COR-L47 (cell line): ENCODE measurements at places on chromosomes 4 and X.

GRCh38 chrX:104863466-104863865 is 297.5 kb downstream of the IL1RAPL2 start:
- no peak for DNase-seq

DNA sequence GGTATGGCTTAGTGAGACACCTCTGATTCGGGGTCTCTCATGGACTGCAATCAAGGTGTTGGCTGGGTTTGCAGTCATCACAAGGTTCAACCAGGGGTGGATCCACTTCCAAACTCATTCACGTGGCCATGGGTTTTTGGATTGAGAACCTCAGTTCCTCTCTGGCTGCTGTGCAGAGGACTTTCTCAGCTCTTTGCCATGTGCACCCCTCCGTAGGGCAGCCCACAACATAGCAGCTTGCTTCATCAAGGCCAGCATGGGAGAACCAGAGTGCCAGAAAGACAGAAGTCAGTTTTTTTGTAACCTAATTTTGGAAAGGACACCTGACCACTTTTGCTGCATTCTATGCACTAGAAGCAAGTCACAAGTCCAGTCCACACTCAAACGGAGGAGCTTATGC is 154.9 kb downstream of the PJA1 start:
- DNase-seq = no peak

DNA sequence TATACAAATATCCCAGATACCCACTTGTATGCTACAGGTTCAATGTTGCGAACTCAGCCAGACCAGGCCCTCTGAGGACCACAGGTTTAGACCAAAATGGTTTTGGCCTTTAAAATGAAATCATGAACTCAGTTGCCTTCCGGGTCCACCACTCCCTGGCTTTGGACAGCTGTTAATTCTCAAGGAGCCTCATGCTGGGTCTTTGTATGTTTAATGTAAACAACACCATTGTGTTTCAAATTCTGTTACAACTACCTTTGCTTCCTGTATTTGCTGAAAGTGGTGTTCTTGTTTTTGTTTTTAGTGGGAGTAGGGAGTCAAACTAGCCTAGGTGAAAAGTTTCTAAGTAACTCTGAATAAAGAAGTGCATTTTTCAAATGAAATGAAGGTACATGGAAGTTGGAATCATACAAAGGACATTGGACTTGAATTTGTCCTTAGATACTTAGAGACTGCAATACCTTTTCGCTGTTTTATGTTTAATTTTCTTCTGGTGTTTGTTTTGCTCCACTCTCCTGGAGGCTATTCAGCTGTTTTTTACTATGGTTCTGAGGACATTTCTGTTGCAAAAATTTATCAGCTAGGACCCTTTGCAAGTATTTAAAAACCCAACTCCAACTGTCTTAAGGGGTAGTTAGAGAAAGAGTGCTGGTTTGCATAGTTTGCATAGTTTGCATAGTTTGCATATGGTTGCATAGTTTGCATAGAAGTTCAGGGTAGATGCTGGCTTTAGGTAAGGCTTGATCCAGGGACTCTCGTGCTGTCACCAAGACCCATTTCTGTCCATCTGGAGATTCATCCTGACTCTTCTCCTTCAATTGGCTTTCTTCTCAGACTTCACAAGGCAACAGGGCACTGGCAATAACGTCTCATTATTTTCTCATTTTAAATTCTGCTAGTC is 70.1 kb downstream of the MID1IP1 start:
- DNase-seq = peak; percentile 48

DNA sequence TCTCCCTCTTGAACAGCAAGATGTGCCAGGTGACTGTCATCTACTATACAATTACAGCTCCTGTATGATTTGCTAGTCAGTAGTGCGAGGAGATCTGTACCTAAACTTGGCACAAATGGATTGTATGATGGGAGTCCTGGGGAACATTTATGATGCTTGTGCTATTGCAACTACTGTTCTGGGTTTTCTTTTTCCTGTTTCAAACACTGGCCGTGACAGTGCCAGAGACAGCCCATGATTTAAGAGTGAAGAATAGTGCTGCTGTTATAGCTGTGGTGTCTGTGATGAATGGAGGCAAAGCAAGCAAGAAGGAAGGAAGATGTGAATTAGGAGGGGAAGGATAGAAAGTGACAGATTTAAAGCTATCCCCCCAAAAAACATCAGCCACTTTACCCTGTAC is 1868.9 kb downstream of the PCDH7 start:
- no peak for DNase-seq

DNA sequence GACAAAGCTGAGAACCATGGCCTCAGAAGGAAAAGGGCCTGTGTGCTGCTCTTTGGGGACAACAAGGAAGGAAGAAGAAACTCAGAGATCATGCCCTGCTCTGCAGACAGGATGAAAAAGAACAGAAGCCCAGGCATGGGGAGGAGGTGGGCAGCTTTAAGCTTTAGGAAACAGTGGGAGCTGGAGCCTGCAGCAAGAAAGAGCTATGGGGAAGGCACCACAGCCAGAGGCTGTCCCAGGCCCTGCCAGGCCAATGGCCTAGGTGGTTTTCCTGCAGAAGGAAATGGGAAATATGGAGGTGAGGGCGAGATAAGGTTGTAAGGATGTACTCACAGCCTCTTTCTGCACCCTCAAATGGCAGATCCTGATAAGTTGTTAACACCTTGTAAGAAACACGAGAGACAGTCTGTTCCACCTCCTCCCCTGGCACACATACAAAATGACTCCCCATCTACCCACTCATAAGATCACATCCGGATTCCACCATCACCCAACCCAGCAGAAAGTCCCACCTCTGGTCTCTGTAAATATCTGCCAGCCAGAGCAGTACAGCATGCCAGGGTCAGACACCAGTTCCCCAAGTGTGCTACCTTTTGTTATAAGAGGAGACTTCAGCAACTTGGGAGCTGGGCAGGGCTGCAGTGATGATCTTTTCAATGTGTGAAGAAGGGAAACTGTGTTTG is 105.2 kb downstream of the RTL5 start:
- no peak for DNase-seq

DNA sequence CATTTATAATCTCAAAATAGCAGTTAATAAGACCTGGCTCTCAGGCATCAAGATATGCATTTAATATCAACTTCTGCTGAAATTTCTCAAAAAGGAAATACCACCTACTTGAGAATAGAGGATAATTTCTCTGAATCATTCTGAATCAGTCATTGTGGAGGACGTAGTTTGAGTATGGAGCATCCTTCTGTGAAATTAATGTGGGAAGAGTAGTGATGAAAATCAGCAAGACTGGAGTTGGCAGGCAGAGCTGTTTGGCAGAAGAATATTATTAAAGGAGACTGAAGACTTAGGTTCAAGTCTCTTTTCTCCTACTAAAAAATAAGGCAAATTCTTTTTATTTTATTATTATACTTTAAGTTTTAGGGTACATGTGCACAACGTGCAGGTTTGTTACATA is 325.6 kb upstream of the ATOH1 start:
- no peak for DNase-seq

- no peak for DNase-seq
Measured at GRCh38 chr4:74896595-74896994, 36.3 kb upstream of the PARM1 start.

GRCh38 chr4:143355540-143356217 is 19.0 kb downstream of the GAB1 start:
- DNase-seq = no peak

- no peak for DNase-seq
Measured at GRCh38 chrX:109685656-109686078, 47.4 kb downstream of the ACSL4 start.

- DNase-seq = no peak
Measured at GRCh38 chr4:140090215-140090731, 63.7 kb downstream of the MAML3 start.

DNA sequence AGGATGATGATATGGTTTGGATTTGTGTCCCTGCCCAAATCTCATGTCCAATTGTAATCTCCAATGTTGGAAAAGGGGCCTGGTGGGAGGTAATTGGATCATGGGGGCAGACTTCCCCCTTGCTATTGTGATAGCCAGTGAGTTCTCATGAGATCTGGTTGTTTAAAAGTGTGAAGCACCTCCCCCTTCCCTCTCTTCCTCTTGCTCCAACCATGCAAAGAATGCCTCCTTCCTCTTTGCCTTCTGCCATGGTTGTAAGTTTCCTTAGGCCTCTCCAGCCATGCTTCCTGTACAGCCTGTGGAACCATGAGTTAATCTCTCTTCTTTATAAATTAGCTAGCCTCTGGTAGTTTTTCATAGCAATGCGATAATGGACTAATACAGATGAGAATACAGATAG is 19.7 kb upstream of the ALG13 start:
- no peak for DNase-seq

DNA sequence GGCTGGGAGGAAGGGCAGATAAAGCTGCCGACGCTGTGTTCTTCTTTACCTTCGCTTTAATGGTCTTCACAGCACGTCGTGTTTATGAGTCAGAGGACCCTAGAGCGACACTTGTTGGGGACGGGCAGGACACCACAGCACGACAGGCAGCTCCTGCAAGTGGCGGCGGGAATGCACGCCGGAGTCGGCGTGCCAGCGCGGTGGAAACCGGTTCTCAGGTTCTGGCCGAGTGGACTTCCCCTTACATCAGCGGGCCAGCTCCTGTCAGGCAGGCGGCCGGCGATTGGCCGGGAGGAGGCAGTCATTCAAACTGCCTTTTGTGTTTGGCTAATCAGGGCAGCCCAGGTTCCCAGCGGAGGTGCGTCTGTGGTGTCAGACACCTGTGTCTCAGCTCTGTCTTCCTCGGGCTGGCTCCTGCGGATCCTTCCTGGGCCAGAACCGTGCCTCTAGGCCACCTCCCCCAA is 150.9 kb downstream of the SHROOM3 start:
- peak; percentile 93 for DNase-seq

GRCh38 chrX:9569876-9570301 is 105.0 kb downstream of the TBL1X start:
- DNase-seq = no peak

GRCh38 chr4:30535255-30535654 is 184.9 kb upstream of the PCDH7 start:
- no peak for DNase-seq

- DNase-seq = peak; percentile 26
Measured at GRCh38 chr4:112604589-112604988, 32.1 kb downstream of the ZGRF1 start.

GRCh38 chr4:94452476-94453371 is 982 bp downstream of the PDLIM5 start:
- peak; percentile 38 for DNase-seq

DNA sequence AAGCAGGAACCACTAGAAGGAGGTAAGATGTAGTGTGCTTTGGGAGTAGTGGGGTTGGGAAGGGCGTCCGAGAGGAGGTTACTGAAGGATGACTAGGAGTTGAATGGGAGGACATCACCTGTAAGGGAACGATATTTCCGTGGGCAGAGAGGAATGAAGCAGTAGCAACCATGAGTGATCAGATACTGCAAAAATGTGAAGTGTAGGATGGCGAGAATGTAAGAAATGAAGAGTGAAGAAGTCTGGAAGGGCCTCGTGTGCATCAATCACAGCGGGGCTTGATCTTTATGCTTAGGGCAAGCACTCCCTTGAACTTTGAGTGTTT is 594 bp downstream of the MSMO1 start:
- DNase-seq = no peak
